Activated naive CD4-positive, alpha-beta T cell treated with anti-CD3 and anti-CD28 coated beads, Interleukin-2, amount 10 ng/mL, durations not matched to agents 7 days and 5 days (primary cell): ENCODE measurements at places on chromosomes 2 and 18.

DNA sequence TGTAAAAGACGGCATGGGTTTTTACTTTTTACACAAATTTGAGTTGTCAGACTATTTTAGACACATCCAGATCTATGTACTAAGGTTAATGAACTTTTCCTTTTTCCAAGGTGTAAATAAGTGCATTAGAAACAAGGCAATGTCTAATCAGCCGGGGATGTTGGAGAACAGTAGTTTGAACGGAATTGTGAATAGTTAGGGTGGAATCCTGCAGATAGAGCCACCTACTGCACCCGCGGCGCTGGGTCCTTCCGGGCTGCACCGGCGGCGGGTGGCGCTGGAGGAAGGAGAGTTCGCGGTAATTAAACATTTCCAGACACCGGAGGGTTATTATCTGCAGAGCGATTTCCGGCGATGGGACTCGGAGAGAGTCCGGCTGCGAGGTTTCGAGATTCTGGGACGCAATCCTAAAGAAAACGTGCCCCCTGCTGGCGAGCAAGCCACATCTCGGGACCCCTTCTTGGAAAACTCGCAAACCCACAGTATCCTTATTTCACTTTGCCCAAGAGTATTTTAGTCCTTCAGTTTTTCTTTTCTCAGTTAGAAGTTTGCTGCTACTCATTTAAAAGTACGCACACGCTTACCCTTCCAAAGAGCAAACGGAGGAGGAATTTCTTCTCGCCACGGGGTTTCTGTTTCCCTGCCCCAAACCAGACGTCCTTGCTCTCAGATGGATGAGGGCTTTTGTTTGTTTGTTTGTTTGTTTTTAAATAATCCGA, 4.5 kb upstream of the OSR1 start:
- H3K4me1 ChIP-seq: peaks cover 31% of the 10 kb centered on the region
- H3K27me3 ChIP-seq: peaks cover 95% of the 10 kb centered on the region
- H3K27ac ChIP-seq: no peak overlapping the region
- peak overlapping the region; percentile 86 for H3K4me3 ChIP-seq

- DNase-seq: peak; percentile 18
- H3K27ac ChIP-seq: no peak overlapping the region
- H3K4me3 ChIP-seq: peak overlapping the region; percentile 80
- H3K27me3 ChIP-seq: no peaks in the 10 kb centered on the region
- peaks cover 46% of the 10 kb centered on the region for H3K36me3 ChIP-seq
Observed at GRCh38 chr2:240558236-240558761, 511 bp upstream of the ANKMY1 start.

- no peaks in the 10 kb centered on the region for H3K27me3 ChIP-seq
- no peak for DNase-seq
- H3K4me1 ChIP-seq: no peaks in the 10 kb centered on the region
- H3K4me3 ChIP-seq: no peak overlapping the region
- no peaks in the 10 kb centered on the region for H3K36me3 ChIP-seq
Observed at GRCh38 chr2:1479346-1479745, 66.1 kb downstream of the TPO start.

GRCh38 chr2:101036562-101036961, 34.5 kb downstream of the RPL31 start:
- H3K36me3 ChIP-seq: no peaks in the 10 kb centered on the region
- H3K27me3 ChIP-seq: peaks cover 5% of the 10 kb centered on the region
- no peak for DNase-seq
- H3K27ac ChIP-seq: no peak overlapping the region

DNA sequence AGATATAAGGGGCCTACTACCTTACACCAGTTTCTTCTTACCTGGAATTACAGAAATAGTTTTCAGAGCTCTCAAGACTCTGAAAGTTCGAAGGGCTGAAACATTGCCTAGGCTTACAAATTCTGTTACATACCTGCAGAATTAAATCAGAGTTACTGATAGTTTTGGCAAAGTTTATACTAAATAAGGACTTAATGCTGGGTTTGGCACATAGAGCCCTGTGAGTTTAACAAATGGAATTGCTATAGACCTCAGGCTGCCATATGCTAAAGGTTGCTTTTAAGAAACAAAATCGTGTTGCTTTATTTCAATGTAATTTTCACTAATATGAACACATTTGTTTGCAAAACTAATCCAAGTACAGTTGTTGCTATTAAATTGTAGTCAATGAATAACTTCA, 40.1 kb downstream of the SCN3A start:
- H3K4me1 ChIP-seq: no peaks in the 10 kb centered on the region
- no peak for DNase-seq
- H3K36me3 ChIP-seq: no peaks in the 10 kb centered on the region
- H3K27me3 ChIP-seq: no peaks in the 10 kb centered on the region
- no peak overlapping the region for H3K27ac ChIP-seq
- H3K4me3 ChIP-seq: no peak overlapping the region

GRCh38 chr2:40511661-40512213, 59.8 kb upstream of the SLC8A1 start:
- H3K27ac ChIP-seq: no peak overlapping the region
- H3K36me3 ChIP-seq: no peaks in the 10 kb centered on the region
- no peak overlapping the region for H3K4me3 ChIP-seq

DNA sequence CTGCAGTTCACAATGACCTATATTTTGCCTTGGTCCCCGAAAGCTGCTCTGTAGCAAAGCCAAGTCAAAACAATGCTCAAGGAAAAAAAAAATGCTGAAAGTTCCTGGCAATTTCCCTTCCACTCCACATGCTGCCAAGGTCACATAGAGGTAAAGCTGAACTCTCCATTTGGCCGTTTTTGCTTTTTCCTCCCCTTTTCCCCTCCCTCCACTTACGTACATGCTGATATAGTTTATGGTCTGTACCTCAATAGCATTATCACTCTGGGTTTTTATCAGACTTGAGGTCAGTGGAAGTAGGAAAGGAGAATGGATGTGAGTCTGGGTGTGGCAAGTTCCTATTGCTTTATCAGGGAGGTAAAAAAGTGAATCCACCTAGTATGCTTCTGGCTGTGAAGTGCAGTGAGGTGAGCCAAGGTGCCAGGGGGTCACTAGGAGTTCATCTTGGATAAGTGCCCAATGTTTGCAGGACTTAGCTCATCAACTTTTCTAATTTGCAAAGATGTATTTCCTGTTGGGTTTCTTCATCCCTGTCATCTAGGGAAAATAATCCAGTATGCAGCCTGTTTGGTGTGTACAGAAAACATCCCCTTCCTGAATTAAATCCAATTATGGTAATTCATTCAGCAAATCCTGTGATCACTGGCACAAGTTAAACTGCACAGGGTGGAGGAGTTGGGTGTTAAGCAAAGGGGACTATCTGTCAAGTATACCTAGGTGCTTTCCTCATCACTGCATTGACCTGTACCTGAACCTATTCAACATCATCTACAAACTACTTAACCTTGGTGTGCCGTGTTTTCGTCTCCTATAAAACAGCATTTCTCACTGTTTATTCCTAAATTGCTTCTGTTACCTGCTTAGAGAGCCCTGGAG, 124.3 kb upstream of the CYP26B1 start:
- H3K4me3 ChIP-seq: no peak overlapping the region
- no peak overlapping the region for H3K27ac ChIP-seq
- H3K4me1 ChIP-seq: no peaks in the 10 kb centered on the region
- H3K27me3 ChIP-seq: no peaks in the 10 kb centered on the region

GRCh38 chr2:240021488-240022104, 3.5 kb downstream of the NDUFA10 start:
- H3K27ac ChIP-seq: no peak overlapping the region
- H3K4me3 ChIP-seq: no peak overlapping the region
- DNase-seq: peak; percentile 82
- peaks cover 26% of the 10 kb centered on the region for H3K4me1 ChIP-seq
- H3K27me3 ChIP-seq: peaks cover 8% of the 10 kb centered on the region
- H3K36me3 ChIP-seq: peaks cover 36% of the 10 kb centered on the region

DNA sequence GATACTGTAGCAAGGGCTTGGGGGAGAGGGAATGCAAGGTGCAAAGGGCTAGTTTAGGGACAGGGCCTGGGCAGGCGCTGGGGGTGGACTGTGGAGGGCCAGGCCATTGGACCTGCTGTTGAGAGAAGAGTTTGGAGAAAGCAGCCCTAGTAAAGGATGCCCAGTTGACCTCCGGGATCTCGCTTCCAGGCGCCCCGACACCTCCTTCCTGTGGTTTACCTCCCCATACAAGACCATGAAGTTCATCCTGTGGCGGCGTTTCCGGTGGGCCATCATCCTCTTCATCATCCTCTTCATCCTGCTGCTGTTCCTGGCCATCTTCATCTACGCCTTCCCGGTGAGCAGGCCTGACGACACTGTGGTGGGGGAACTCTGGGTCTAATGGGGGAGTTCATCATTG, 229.0 kb downstream of the DYSF start:
- H3K27ac ChIP-seq: no peak overlapping the region
- H3K4me3 ChIP-seq: no peak overlapping the region
- no peaks in the 10 kb centered on the region for H3K27me3 ChIP-seq
- no peaks in the 10 kb centered on the region for H3K4me1 ChIP-seq
- no peaks in the 10 kb centered on the region for H3K36me3 ChIP-seq
- no peak for DNase-seq
